ENCODE measurements at places on chromosomes 16 and 17.

GRCh38 chr17:59798111-59798510, 90.7 kb downstream of the VMP1 start:
- no peak for DNase-seq

- no peak for DNase-seq
These were observed 5.5 kb upstream of the DNAI2 start for GRCh38 chr17:74268558-74268957.

DNA sequence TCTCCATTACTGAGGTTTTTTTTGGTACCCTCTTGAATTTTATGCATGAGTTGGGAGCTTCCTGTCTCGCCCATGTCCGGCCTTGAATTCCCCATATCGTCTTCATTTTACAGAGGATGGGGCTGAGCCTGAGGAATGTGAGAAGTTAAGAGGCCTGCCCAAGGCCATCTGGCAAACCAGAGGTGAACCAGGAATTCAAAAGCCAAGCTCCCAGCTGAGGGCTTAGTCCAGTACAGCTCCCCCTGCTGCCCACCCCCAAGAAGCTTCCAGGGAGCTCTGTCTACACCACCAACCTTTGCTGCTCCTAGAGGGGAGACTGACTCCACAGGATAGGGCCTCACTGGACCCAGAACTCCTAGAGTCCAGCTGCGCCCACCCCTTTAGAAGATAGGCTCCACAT, 20.7 kb upstream of the C16orf78 start:
- DNase-seq, result no peak

DNA sequence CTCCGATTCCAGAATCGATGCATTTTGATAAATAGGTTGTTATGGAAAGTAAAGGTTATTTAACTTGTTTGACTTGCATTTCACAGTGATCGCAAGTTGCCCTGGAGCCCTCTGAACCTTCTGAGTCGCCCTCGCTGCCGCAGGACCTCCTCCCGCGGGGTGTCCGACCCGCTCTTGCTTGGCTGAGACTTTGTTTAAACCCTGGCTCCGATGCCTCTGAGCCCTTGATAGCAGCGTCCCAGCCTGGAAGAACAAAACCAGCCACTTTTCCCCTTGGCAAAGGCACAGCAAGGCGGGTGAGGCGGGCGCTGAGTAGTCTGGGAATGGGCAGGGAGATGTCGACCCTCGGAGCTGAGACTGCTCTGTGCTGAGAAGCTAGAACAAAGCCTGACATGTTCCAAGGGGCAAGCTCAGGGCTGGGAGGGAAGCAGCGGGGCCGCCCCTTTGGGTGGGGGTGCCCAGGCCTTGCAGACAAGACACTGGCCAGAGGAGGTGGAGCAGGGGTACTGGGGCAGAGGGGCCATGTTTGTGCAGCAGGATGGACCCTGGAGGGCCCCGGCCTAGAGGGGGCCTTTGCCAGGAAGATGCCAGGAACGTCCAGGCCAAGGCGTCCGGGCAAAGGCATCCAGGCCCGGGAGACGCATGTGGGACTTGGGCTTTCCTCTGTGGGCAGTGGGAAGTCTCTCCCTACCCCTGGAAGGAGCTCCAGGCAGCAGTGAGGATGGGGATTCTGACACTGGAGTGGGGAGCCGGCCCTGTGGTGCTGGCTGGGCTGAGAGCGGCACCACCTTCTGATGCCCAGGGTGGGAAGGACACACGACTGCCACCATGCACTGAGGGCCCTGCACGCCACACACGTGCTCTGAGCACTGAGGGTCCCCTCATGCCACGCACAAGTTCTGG, 30.3 kb upstream of the CDH15 start:
- no peak for DNase-seq

GRCh38 chr17:68431045-68431608, 26.2 kb downstream of the WIPI1 start:
- DNase-seq, result no peak

DNA sequence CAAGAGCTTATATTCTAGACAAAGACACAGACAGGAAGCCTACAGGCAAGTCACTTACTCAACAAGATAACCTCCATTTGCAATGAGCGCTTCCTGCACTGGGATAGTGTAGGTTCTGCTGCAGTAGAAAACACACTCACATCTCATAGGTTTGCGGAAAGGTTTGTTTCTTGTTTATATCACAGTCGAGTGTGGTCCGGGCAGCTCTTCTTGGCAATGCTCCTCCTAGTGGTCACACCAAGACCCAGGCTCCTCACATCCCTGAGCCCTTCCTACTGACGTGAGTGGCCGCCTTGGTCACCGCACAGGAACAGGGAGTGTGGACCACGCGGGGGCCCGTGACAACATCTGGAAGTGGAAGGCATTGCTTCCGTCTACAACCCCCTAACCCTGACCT, 48.0 kb upstream of the RBFOX3 start:
- no peak for DNase-seq

DNA sequence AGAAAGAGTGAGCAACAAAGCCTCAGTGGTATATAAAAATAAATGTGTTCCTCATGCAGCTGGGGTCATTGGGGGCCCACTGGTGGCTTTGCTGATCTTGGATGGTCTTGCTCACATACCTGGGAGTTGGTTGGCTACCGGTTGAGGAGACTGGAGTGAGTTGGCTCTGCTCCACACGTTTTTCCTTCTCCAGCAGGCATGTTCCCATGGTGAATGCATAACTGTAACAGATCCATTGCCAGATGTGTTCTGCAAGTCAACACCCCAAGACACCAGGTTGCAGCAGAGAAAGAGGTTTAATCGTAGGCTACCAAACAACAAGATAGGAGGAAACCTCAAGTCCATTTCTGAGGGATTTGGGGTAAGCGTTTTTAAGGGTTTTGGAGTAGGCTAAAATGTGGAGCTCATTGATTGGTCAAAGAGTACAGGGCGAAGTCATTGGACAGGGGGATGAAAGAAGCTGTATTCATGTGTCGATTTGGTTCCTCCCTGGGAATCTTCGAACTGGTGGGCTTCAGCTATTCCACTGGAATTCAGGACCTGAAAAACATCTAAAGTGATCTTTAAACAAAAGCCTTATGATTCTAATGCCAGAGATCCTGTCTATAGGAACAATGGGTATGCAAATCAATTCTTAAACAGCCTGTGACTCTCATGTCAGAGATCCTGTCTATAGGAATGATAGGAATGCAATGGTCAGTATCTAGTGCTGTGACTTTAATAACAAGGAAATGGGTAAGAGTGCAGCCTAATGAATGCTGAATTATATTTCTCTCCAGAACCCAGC, 467.5 kb upstream of the C16orf82 start:
- no peak for DNase-seq

- DNase-seq, result no peak
These were observed 599 bp downstream of the RNF112 start for GRCh38 chr17:19411631-19412030.

Data from stimulated activated CD8-positive, alpha-beta memory T cell treated with anti-CD3 and anti-CD28 coated beads, Interleukin-12 subunit alpha, Interleukin-12 subunit beta, amount 100 ng/mL, for 4 hours (primary cell).